Activated CD4-positive, alpha-beta T cell treated with anti-CD3 and anti-CD28 coated beads for 48 hours (primary cell): ENCODE measurements at places on chromosomes 3 and 15.

GRCh38 chr15:101036189-101036588 lies 117.0 kb downstream of the LRRK1 start:
- DNase-seq = no peak

DNA sequence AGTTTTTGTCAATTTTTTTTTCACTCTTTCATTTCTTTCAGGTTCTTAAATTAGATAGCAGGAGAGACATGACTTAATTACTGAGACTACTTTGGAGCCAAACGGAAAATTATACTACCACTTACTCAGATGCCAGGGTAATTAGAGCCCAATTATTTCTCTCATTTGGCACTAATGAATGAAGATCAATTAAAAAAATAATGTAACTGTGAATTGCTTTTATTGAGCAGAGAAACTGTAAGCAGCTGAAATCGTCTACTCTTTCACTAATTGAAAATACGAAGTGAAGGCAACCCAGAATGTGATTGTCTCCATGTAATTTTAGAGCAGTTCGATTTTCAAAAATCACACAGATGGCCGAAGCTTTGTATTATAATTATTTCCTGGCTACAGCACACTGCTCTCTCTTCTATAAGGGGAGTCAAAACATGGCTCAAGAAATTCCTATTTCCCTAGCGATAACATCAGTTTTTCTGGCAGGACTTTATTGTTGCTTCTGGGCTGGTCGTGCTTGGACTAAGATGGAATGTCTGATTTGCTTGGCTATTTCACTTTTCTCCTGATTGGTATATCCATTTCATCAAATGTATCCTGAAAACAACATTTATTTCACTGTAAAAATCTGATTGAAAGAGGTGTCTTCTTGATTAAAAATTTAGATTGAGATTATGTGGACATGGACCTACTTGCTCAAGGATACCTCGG lies 55.8 kb upstream of the PDZRN3 start:
- no peak for DNase-seq

GRCh38 chr3:160265088-160265487 lies 39.9 kb downstream of the C3orf80 start:
- DNase-seq = no peak

DNA sequence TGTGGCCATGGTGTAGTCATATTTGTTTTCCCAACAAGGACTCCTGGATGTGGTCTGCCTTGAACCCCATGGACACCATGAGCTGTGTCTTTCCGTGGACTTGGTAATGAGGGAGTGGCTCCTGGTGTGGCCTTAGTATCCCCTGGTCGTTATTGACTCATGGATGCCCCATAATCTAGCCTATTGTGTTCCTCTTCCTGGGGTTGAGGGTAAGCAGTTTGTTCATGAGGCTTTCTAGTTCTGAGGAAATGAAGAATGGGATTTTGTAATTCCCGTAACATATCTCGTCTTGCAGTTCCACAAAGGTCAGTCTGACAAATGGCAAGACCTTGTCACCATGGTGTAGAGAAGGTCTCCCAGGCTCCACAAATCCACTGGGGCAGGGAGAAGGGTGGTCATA lies 22.6 kb downstream of the RAB7A start:
- DNase-seq = no peak

DNA sequence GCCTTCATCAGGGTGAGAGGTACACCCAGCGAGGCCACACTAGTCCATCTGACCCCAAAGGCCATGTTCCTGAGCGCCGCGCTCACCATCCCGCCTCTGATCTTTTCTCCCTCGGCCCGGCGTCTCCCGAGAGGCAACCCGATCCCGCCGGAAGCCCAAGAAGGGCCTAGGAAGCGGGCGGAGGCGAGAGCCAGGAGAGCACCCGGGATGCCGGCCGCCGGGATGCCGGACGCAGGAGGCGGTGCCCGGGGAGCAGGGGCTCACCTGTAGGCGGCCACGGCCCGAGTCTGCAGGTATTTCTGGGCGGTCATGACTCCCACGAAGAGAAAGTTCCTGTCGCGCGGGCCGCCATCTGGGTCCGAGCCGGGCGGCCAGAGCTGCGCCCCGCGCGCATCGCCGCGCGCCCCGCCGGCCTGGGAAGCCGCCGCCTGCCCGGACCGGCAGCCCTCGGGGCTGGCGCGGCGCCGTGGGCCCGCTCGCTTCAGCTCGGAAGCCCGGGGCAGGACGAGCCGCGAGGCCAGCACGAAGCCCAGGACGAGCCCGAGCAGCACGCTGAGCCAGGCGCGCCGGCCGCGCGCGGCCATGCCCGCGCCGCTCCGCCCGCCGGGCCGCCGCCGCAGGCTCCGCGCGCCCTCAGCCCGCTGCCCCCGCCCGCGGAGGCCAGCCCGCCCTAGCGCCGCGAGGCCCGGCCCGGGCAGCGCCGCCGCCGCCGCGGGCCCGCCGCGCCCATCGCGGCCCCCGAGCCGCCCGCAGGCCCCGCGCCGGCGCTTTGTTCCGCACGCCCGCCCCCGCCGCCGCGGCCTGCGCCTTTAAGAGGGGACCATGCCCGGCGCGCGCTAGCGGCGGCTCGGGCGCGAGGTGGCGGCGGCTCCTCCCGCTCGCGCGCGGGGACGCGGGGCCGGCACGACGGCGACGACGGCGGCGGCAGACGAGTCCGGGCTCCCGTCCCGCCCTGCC lies 697 bp downstream of the CHSY1 start:
- no peak for DNase-seq

- DNase-seq = no peak
Measured at GRCh38 chr3:40593351-40593750, 68.6 kb downstream of the ZNF621 start.

GRCh38 chr3:114830652-114831051 lies 316.4 kb downstream of the ZBTB20 start:
- DNase-seq = no peak

GRCh38 chr3:114892131-114892879 lies 254.8 kb downstream of the ZBTB20 start:
- no peak for DNase-seq

GRCh38 chr3:195093731-195094130 lies 177.2 kb downstream of the XXYLT1 start:
- DNase-seq = no peak

DNA sequence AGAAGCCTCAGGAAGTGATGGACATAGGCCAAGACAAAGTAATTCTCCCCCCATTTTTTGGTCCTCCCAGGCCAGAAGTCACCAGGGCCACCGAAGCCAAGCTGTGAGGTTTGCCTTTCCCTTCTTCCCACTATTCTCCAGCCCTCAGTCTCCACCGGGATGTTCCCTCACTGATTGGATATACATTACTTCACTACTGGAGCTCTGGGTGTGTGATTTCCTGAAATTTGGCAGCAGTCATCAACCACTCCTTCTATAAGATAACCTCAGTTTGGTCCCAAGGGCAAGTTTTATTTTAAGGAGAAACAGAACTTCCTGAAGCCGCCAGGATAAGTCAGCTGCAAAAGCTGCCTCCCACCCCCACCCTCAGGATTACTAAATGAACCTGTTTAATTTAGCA lies 11.3 kb downstream of the SLCO2A1 start:
- DNase-seq = no peak

DNA sequence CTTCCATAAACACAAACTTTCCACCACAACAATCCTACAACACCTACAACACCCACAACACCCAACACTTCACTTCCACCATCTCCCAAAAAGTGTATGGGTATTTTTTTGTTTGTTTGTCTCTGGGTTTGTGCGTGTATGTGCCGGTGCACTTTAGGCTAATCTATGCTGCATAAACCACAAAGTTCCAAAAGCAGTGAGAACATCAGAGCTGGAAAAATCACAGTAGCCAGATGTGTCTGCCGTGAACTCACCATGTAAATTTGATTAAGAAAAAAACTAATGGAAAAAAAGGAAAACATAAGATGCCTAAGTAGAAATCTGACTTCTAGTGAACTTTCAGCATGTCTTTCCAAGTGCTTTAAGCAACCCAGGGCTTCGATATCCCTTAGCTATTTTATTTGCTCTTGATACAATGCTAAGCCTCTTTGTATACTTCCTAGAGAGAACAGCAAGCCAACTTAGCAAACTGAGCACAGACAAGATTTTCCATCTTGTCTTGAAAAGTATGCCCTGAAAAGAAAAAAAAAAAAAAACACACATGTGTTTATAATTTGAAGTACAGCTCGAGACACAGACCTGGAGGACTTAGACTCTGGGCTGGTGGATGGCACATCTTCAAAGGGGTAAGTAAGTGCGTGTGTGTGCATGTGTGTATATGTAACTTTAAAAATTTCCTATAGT lies 91.4 kb downstream of the WWTR1 start:
- DNase-seq = no peak

DNA sequence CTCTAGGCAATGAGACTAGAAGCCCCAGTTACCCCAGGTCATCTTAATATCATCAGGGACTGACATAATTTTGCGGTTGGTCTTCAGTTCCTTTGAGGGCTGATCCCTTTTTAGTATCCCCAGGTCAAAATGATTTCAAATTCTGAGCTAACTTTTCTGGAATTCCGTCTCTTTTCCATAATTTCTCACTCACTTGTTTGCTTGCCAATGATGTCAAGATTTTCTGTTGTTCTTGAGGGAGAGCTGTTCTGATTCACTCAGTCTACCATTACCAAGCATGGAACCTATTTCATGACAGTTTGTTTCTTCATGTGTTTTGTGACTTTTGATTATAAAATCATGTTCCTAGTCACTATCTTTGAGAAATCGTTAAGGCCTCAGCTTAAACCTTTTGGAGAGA lies 190.5 kb upstream of the LYSMD4 start:
- DNase-seq = no peak

DNA sequence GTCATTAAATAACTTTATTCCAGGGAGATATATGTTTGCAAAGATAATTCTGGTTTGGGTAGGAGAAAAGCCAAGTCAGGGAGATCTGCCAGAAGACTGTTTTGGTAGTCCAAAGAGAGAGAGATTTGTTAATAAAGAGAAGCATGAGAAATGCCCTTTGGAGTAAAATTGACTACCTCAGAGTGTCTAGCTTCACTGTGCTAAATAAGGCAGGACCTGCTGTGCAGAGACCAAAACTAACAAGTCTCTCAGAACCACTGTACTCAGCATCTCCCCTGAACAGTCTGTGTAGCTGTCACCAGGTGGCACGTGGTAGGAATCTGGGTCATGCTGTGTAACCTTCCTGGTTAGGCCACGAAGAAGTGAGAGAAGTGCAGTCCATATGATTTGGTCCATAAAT lies 31.6 kb upstream of the SLC35G2 start:
- DNase-seq = peak; percentile 21

- DNase-seq = no peak
Measured at GRCh38 chr3:134605556-134605955, 45.3 kb downstream of the KY start.

- DNase-seq = no peak
Measured at GRCh38 chr15:82871832-82872484, 62.5 kb downstream of the WHAMM start.

GRCh38 chr3:114624047-114624445 lies 330.2 kb downstream of the TIGIT start:
- no peak for DNase-seq
